Caki2 (cell line): ENCODE measurements at places on chromosomes 7 and 10.

- no peak for DNase-seq
Observed at GRCh38 chr10:91411621-91412020, 1.5 kb downstream of the HECTD2 start.

DNA sequence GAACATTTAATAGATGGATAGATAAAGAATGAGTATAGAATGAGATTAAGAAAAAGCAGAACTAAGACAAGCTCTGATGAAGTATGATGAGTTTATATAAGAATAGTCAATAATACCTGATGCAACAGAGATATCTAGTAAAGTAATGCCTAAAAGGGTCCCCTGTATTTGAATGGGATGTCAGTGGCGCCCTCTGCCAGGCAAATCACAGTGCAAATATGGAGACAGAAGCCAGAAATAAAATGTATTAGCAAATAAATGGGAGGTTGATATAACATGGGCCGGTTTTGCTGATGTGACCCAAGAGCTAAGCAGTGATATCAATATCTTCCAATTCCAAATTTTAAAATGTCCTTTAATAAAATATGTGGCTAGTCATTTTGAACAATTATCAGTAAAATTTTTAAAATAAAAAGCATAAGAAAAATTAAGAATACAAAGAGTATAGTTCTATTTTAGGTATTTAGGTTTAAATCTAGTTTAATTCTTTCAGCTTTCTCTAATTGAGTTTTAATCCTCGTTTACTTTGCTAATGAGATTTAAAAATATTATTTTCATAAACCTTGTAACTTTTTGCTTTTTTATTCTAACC, 62.6 kb downstream of the ADK start:
- DNase-seq = peak; percentile 8

- no peak for DNase-seq
Observed at GRCh38 chr7:29839302-29839701, 33.0 kb downstream of the WIPF3 start.

GRCh38 chr10:21649454-21649872, 115.4 kb downstream of the MLLT10 start:
- no peak for DNase-seq

GRCh38 chr7:80478683-80479082, 33.2 kb downstream of the GNAT3 start:
- DNase-seq = peak; percentile 18

DNA sequence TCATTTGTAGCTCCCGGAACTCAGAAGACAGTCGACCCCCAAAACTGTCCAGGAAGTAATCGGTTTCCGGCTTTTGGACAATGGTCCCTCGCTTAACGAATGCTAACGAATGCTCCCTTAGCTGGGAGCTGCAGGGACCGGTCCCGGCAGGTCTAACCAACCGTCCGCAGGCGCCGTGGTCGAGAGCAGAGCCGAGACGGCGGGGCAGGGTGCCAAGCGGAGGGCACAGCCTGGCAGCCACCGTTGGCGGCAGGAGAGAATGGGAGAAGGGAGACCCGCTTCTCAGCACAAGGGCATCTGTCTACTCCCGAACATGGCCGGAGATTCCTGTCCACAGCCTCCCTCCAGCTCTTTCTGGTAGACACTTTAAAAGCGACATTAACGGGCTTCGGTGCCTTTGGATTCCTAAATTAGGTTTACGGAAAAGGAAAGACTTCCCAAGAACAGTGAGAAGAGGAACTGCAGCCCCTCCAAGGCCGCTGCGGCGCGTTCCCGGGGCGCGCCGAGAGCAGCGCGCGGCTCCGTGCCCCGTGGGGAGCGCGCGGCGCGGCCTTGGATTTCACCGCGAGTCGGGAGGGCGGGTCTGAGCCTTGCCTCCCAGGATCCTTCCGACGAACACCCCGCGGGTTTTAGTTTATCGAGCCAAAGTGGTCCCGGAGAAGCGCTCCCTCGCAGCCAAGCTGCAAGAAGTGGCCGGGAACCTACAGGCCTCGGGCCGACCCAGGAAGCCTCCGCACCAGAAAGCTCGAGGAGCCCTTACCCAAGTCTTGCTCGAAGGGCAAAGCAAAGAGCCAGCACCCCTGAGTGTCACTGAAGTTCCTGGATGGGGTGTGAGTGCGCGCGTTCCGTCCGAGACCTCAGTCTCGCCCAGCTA, 3.6 kb upstream of the TBX20 start:
- DNase-seq = no peak

- peak; percentile 92 for DNase-seq
Observed at GRCh38 chr7:112481833-112482670, 1.3 kb downstream of the LSMEM1 start.

DNA sequence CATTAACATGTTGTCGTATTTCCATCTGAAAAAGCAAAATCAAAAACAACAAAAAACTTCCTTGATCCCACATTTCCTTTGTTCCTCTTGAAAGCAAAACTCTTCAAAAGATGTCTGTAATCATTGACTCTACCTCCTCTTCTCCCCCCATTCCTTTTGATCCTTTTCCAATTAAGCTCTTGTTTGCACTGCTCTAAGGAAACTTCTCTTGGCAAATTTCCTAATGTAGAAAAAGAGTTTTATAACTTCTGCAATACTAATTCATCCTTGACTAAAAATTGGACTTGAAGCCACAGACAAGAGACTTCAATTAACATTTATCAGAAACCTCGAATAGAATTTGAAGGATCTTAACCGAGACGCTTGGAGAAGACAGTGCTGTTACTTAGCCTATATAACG, 317.1 kb upstream of the SEMA3C start:
- no peak for DNase-seq

- DNase-seq = no peak
Observed at GRCh38 chr7:32525839-32526238, 30.6 kb downstream of the AVL9 start.

GRCh38 chr7:76074972-76075370, 27.1 kb downstream of the MDH2 start:
- DNase-seq = no peak

DNA sequence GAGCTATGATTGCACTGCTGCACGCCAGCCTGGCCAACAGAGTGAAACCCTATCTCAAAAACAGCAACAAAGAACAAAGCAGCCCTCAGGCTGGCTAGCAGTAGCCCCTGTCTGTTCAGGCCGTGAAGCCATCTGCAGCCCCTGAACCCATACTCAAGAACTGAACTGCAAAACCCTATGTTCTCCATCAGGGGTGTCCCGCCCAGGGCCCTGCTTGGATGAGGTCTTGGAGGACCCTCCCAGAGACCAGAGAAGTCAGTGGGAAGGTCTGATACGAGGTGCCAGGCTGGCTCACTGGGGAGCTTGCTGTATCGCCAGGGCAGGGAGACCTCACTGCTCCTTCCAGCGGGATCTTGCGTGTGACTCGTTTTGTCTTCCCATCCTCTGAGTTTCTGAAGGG, 39.3 kb downstream of the RBM17 start:
- DNase-seq = no peak

- no peak for DNase-seq
Observed at GRCh38 chr10:110456046-110456445, 41.7 kb upstream of the DUSP5 start.

DNA sequence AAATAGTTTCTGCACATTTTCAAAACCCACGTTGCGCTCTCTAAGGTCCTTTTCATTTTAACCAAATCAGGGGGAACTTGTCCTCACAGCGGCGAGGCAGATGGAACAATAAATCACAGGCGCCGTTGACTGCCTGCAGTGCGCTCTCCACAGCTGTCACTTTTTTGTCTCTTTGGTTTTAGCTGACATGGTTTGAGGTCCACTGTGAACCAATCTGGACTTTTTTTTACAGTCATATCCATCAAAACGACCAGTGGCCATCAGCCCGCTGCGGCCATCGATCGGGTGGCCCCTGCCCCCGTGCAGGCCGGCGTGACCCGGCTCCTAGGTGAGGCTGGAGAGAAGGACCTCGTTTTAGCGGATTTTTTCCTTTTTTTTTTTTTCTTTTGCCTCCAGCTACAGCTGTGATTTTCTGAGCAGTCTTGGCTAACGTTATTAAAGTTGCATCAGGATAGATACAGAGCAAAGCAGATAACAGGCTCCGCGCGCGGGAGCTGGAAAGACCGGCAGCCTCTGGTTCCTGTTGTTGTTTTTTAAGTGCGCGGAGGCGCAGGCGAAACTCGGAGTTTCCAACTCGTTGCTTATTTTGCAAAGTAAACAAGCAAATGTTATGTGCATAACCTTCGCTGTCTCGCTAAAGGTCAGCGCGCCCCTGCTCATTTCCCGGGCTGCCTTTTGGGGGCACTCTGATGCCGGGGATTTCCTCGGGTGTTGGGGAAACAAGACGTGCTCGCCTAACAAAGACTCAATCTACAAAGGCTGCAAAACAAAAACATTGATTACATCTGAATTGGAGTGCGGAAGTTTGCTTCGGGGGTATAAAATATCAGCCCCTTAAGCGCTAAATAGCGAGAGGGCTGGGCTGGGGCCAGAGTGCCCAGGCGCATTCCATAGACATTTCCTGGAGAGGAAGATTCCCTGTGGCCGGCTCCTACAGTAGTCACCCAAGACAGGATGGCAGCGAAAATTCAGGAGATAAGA, 414.8 kb upstream of the MKI67 start:
- no peak for DNase-seq

DNA sequence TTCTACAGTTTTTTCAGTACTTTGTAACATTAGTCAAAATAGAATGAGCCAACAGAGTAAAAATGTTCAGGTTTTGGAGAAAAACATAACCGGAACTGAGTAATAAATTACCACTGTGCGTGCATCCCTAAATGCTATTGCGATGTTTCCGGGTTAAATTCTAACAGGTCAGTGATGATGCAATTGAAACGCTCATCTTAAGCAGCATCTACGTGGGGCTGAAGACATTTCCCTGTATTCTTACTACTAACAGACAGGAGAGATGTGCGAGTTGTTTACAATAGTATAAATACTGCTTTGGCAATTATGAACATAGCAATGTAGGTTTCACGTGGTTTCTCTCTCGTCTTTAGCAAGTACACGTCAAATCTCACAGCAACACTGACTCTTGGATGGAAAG, 149.4 kb downstream of the USP6NL start:
- DNase-seq = no peak

- DNase-seq = no peak
Observed at GRCh38 chr7:367351-367901, 77.5 kb downstream of the FOXL3 start.

GRCh38 chr7:148835854-148836253, 48.2 kb downstream of the EZH2 start:
- DNase-seq = no peak

- no peak for DNase-seq
Observed at GRCh38 chr10:24569828-24570657, 153.6 kb downstream of the ARHGAP21 start.

- DNase-seq = peak; percentile 99
Observed at GRCh38 chr10:42475168-42476098, 162.9 kb downstream of the ZNF33B start.

- DNase-seq = peak; percentile 57
Observed at GRCh38 chr7:38215115-38215514, 37.1 kb downstream of the STARD3NL start.
